ENCODE measurements at places on chromosomes 7 and 10.

DNA sequence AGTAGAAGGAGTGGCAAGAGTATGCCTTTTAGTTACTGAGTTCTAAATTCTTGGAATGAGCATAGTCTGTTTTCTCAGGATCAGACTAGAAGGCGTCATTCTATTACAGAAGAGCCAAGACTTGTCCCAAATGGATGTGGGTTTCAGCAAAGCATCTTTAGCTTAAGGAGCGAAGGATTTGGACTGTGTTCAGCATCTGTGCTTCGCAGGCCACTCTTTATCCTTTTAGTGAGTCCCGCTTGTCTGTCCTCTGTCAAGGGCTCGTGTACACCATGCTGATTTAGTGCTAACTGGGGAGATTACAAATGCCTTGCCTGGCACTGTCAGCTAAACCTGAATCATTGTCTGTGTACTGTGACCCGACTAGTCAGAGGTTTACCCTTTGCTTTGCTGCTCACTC is 465.7 kb downstream of the AUTS2 start:
- no peak for DNase-seq

GRCh38 chr10:114356126-114356525 is 48.2 kb downstream of the AFAP1L2 start:
- DNase-seq, result no peak

- no peak for DNase-seq
Measured at GRCh38 chr10:11359869-11360268, 251.6 kb downstream of the USP6NL start.

- no peak for DNase-seq
Measured at GRCh38 chr7:158559356-158559755, 28.3 kb downstream of the PTPRN2 start.

GRCh38 chr7:106767078-106767477 is 98.0 kb upstream of the PIK3CG start:
- DNase-seq, result no peak

GRCh38 chr10:70448236-70448635 is 6.8 kb upstream of the NODAL start:
- DNase-seq, result no peak

DNA sequence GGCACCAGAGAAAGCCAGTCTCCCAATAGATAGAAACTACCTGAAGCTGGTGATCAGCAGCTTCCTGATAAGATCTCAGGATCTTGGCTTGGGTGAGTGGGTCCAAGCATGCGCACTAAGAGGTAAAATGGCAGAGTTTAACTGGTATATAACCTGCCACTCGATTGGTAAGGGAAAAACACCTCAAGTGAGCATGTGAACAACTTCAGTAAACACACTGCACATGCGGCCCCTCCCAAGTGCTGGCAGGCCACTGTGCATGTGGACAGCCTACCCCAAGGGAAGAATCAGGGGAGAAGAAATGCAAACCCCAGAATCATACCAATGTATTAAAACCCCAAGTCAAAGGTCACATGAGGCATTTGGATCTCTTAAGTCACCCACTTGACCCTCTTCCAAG is 17.7 kb upstream of the PON1 start:
- DNase-seq, result no peak

DNA sequence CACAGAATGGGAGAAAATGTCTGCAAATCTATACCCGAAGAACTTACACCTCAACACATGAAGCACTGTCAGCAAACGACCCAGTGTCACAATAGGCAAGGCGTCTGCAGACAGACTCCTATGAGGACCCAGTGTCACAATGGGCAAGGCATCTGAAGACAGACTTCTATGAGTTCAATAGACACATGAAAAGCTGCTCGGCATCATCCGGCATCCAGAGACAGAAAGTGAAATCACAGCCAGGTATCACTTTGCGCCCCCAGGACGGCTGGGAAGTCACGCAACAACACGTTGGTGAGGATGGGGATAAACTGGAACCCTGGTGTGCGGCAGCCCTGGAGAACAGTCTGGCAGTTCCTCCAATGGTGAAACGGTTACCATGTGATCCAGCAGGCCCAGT is 273.2 kb downstream of the ELFN1 start:
- no peak for DNase-seq

DNA sequence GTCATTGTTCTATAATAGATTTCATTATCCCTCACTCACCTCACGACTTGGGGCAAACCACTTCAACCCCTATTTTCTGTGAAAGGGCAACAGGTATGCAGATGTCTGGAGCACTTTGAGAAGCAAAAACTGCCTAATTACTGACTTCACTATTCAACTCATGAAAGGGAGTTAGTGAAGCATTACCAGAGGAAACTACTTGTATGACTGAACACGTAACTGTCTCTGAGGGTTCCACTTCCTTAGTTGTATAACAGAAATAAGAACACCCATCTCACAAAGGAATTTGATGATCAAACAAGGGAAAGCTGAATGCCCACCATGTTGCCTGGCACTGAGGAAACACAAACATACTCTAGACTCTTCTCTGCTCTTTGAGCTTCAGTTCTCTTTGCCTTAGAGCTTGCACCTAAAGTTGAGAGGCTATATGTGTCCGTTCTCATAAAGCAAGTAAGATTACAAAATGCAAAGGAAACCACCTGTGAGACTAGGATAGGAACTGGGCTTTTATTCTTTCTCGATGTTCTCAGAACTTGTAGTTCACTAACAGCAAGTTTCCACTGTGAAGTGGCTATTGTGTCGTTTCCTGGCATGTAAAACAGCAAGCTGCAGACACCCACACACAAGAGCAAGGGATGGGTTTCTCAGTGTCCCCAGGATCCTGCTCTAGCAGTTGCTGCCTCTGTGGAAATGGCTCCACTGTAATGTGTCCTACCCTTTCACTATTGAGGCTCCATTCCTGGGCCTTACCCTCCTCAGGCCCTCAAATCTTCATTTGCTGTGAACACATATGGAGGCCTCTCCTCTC is 2.6 kb downstream of the TMEM243 start:
- DNase-seq, result no peak

- DNase-seq, result no peak
Measured at GRCh38 chr10:23063973-23064812, 31.2 kb upstream of the MSRB2 start.

DNA sequence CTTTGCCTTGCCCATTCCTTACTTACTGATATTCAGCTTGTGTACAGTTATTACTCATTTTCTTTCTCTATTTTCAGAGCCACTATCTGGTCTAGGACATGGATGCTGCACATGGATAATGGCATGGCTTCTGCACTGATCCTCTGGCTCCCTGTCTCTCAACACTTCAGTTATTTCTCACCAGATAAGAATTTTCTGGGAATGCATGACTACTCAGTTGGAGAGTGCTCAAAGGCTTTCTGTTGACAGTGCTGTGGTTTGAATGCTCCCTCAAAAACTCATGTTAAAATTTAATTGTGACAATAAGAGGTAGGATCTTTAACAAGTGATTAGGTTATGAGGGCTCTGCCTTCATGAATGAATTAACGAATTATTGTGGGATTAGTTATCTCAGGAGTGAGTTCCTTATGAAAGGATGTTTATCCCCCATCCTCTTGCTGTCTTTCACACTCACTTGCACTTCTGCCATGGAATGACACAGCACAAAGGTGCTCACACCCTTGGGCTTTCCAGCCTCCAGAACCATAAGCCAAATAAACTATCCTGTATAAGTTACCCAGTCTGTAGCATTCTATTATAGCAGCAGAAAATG is 16.1 kb upstream of the PIK3CG start:
- DNase-seq, result peak; percentile 65

- DNase-seq, result no peak
Measured at GRCh38 chr7:82506208-82506607, 62.6 kb upstream of the CACNA2D1 start.

- DNase-seq, result no peak
Measured at GRCh38 chr10:35495521-35496119, 109.5 kb upstream of the GJD4 start.

DNA sequence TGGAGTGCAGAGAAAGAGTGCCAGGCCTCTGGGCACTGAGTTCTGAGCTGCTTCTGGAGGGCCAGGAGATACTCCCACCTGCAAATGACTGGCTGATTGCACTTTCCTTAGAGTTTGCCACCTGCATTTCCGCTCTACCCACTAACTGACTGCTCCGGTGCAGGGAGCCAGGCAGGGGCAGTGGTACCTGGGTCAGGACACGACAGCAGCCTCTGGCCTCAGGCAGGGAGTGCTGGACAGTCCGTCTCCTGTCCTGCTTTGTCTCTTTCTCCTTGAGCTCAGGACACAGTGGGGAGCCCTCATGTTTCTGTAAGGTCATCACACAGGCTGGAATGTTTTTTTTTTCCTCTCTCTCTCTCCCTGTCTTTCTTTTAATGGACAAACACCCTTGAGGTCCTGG is 252.0 kb downstream of the DPP6 start:
- no peak for DNase-seq

DNA sequence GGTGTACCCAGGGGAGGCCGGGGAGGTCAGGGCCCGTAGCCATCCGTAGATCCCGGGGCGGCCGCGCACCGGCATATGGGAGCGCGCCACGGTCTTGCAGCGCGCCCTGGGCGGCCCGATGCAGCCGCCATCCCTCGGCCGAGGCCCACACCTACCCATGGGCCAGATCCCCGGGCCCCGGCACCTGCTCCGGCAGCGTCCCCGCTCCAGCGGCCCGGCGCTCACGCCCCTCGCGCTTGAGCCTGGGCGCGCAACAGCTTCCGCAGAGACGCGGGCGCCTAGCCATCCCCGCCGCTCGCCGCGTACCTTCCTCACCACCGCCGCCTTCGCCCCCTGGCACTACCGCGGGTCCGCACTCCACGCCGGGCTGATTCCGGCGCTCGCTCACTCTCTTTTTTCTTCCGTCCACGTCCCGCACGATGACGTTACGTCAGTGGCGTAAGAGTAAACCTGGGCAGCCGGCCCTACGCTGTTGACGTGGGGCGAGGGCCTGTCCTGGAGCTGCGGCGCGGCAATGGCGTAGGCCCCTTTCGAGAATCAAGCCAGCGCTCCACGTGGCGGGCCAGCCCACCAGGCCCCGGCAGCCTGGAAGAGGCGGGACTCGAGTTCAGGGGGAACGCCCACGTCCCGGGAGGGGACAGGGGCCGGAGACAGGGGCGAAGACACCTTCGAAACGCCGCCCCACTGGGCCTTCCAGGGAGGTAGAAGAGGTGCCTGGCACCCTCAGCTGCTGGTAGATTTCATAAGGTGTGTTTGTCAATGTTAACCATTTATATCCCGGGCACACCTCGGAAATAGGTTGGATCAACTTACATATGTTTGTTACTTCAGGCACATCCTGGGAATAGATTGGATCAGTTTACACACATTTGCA is at the start of gene ALDH18A1:
ALDH18A1 (minus strand) TSS at position 421 of the 874 bp plus-strand sequence. CDS start 3,334 bp downstream, outside the sequence.
- DNase-seq, result peak; percentile 92

GRCh38 chr7:109407756-109408155 is 838.1 kb downstream of the DNAJB9 start:
- DNase-seq, result no peak

DNA sequence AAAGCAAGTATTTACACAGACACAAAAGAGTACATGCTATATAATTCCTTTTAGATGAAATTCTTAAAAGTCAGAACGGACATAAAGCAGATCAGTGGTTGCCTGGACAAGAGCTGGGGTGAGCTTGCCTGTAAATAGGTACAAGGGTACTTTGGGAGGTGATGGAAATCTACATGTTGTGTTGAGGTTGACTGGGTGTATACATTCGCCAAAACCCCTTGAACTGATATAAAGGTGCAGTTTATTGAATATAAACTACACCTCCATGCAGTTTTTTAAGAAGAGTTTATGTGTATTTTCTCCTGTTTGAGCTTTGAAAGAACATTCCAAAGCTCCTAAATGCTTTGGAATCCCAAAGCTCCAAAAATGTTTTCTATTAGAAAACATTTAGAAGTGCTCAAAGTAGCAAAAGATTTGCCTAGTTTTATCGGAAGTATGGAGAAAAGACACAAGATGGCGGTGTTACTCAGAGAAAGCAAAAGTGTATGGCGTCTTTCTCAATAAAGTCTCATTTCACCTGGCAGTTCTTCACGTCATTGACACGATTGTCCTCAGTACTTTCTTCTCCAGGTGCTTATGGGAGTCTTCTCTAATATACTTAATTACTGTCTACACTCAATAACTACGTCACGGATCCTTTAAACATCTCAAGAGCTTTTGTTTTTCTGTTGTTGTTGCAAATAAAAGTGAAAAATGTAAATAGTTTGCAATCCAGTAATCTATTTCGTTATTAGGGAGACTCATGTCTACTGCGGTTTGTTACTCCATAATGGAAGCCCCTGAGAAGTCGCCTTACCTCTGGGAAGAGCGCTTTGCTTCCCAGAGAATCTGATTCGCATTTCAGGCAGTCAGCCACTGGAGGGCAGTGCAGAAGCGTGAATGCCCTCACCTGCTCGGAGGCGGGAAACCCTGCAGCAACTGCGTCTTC is 14.7 kb upstream of the SEC61G start:
- peak; percentile 82 for DNase-seq

GRCh38 chr7:74617180-74617744 is 40.3 kb upstream of the GTF2I start:
- no peak for DNase-seq

DNA sequence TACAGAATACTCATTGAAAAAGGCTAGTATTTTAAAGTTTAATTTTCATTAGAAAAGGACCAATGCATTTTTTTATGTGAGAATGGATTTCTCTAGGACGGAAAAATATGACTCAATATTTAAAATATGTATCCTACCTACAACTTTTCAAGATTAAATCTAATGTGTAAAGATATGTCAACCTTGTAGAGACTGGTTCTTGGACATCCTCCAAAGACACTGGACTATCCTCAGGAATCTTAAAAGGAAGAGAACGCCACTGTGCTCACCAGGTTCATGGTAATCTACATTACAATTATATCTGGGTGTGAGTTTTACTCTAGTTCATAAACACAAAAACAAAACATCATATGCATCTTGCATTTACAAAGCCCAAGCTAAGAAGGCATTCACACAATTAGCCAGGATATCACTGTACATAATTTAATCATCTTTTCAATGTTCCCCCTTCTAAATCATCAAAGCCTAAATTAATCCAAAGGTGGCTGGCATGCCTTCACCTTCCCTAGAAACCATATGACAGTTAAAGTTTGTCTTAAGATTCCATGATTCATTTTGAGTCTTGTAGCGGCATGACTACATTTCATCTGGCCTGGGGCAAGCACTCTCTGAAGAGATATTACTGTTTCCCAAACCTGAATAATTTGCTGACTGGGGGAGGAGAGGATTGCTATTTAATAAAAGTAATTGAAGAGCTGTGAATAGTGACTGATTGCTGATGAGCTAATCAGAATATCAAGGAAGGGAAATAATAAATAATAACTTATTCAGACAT is 12.0 kb downstream of the SGCE start:
- no peak for DNase-seq

Measured in SJSA1 (cell line).